Body of pancreas (tissue), 4 donors: ENCODE measurements at places on chromosomes 7 and 10. TPM values are rescaled to one million over a fixed set of nuclear protein-coding genes. Genes with fewer than 3 reads are reported as not detected.

- no peak for DNase-seq
- H3K36me3 ChIP-seq: no peaks in the 10 kb centered on the region
- H3K27me3 ChIP-seq: no peaks in the 10 kb centered on the region
- no peak overlapping the region for H3K27ac ChIP-seq
- H3K4me3 ChIP-seq: no peak overlapping the region
These were observed 76.0 kb upstream of the NPTX2 start for GRCh38 chr7:98541101-98541500.

DNA sequence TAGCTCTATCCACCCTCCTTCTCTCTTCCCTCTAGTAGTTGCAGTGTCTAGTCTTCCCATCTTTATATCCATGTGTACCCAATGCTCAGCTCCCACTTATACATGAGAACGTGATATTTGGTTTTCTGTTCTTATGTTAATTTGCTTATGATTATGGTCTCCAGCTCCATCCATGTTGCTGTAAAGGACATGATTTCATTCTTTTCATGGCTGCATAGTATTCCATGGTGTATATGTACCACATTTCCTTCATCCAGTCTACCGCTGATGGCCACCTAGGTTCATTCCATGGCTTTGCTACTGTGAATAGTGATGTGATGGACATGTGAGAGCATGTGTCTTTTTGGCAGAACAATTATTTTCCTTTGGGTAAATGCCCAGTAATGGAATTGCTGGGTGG is 6.5 kb downstream of the PRSS2 start:
- H3K27me3 ChIP-seq: no peaks in the 10 kb centered on the region
- peaks cover 21% of the 10 kb centered on the region for H3K4me1 ChIP-seq
- H3K4me3 ChIP-seq: no peak overlapping the region
- no peaks in the 10 kb centered on the region for H3K36me3 ChIP-seq
- DNase-seq: no peak

The TMEM273 gene
- 4.3 TPM for total RNA-seq

The SPDYE1 gene
- total RNA-seq: not detected

- DNase-seq: no peak
- H3K4me1 ChIP-seq: no peaks in the 10 kb centered on the region
- H3K27me3 ChIP-seq: no peaks in the 10 kb centered on the region
- no peaks in the 10 kb centered on the region for H3K36me3 ChIP-seq
- H3K27ac ChIP-seq: no peak overlapping the region
- H3K4me3 ChIP-seq: no peak overlapping the region
These were observed 7.5 kb upstream of the DNAJC1 start for GRCh38 chr10:22010973-22011408.

The ZNF425 gene
- total RNA-seq: 0.33 TPM

- H3K27ac ChIP-seq: no peak overlapping the region
- no peak overlapping the region for H3K4me3 ChIP-seq
- H3K4me1 ChIP-seq: no peaks in the 10 kb centered on the region
- H3K27me3 ChIP-seq: no peaks in the 10 kb centered on the region
These were observed 451.3 kb downstream of the GPAM start for GRCh38 chr10:111732166-111732785.

DNA sequence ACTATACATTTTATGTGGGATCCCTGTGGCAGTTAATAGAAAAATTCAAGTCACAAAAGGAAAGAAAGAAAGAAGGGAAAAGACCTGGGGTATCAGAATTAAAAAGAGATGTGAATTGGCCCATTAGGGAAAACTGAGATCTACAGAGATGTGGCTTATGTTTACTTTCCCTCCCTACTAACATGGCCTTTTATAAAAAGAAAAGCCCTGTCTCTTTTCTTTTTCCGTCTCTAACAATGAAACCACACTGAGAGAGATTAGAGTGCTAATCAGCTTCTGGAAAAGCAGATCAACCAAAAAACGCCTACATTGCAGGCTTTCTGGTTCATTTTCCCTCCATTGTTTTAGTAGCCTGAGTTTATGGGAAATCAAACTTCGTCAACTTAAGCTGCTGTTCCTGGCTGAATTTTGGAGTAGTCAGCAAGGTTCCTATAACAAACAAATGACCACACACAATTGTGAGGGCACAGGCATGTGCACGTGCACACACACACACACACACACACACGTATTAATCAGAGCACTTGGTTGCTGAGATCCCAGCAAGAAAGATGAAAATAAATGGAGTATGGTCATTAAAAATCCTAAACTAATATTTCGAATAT is 235.1 kb downstream of the SORCS1 start:
- no peak overlapping the region for H3K27ac ChIP-seq
- H3K36me3 ChIP-seq: no peaks in the 10 kb centered on the region

The IKZF1 gene
- total RNA-seq: 16.5 TPM

GRCh38 chr7:2851497-2851896 is 7.4 kb upstream of the GNA12 start:
- DNase-seq: no peak
- no peak overlapping the region for H3K27ac ChIP-seq
- H3K27me3 ChIP-seq: no peaks in the 10 kb centered on the region

DNA sequence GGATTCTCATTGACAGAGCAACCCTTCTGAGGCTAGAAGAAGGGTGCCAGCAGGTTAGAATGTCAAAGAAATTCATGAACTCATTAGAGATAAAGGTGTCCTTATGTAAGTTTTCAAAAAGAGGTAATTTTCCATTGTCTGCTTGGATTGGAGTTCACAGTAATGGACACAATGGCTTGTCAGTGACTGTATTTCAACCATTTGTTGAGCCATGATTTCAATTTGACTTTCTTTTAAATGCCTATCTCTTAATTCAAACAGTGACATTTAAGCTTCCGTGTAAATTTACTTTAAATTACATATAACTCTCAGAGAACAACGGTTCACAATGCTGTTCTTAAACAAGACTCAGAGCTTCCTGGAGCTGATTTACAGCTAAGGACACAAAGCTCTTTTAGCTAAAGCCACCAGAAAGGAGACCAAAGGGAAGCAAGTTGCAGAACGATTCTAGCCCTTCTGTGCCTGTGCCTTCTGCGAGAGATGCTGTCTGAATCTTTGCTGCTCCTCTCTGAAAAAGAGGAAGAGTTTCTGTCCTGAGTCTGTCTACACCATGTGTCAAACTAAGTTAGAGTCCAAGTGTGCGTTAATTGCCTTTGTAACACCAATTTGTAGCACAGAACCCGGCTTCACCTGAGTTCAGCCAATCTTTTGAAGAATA is 42.2 kb upstream of the PFKP start:
- H3K27me3 ChIP-seq: peaks cover 4% of the 10 kb centered on the region
- no peaks in the 10 kb centered on the region for H3K36me3 ChIP-seq
- no peak overlapping the region for H3K4me3 ChIP-seq
- H3K4me1 ChIP-seq: no peaks in the 10 kb centered on the region

- no peaks in the 10 kb centered on the region for H3K36me3 ChIP-seq
- H3K27ac ChIP-seq: no peak overlapping the region
- no peak overlapping the region for H3K4me3 ChIP-seq
- H3K27me3 ChIP-seq: no peaks in the 10 kb centered on the region
- peaks cover 18% of the 10 kb centered on the region for H3K4me1 ChIP-seq
- DNase-seq: no peak
These were observed 33.4 kb downstream of the FAM241B start for GRCh38 chr10:69663369-69663947.

DNA sequence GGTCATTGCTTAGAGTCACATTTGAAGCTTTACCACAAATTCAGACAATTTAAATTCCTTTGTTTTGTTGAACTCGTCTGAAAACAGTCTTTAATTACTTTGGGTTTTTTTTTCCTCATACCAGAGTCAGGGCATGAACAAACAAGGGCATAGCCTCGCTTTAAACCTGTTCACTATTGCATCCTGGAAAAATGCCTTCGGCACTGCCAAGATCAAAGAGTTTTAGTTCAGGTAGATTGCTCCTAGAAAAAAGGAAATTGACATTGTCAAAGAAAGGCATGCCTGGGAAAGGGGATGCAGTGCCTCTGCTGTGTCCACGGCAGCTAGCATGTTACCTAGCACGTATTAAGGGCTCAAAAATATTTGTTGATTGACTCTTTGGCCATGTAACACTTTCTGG is 235.1 kb downstream of the ARHGAP21 start:
- H3K27ac ChIP-seq: peak overlapping the region; percentile 43
- H3K27me3 ChIP-seq: no peaks in the 10 kb centered on the region
- no peak overlapping the region for H3K4me3 ChIP-seq
- H3K36me3 ChIP-seq: no peaks in the 10 kb centered on the region
- H3K4me1 ChIP-seq: peaks cover 9% of the 10 kb centered on the region

- DNase-seq: peak; percentile 24
- H3K4me1 ChIP-seq: peaks cover 19% of the 10 kb centered on the region
- H3K27ac ChIP-seq: peak overlapping the region; percentile 27
- H3K4me3 ChIP-seq: no peak overlapping the region
These were observed 63.5 kb downstream of the PIK3AP1 start for GRCh38 chr10:96656839-96657238.

DNA sequence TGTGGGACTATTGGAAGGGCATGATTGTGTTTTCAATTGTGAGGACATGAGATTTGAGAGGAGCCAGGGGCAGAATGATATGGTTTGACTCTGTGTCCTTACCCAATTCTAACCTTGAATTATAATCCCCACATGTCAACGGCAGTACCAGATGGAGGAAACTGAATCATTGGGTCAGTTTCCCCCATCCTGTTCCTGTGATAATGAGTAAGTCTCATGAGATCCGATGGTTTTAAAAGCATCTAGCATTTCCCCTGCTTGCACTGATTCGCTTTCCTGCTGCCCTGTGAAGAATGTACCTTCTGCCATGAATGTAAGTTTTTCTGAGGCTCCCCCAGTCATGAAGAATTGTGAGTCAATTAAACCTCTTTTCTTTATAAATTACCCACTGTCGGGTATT is 1367.1 kb downstream of the XPNPEP1 start:
- no peak overlapping the region for H3K27ac ChIP-seq
- no peaks in the 10 kb centered on the region for H3K36me3 ChIP-seq
- H3K27me3 ChIP-seq: no peaks in the 10 kb centered on the region
- H3K4me1 ChIP-seq: no peaks in the 10 kb centered on the region
- H3K4me3 ChIP-seq: no peak overlapping the region
- DNase-seq: no peak

The UCN3 gene
- total RNA-seq: 1.0 TPM

The SPDYE6 gene
- total RNA-seq: not detected

The C10orf53 gene
- not detected for total RNA-seq

DNA sequence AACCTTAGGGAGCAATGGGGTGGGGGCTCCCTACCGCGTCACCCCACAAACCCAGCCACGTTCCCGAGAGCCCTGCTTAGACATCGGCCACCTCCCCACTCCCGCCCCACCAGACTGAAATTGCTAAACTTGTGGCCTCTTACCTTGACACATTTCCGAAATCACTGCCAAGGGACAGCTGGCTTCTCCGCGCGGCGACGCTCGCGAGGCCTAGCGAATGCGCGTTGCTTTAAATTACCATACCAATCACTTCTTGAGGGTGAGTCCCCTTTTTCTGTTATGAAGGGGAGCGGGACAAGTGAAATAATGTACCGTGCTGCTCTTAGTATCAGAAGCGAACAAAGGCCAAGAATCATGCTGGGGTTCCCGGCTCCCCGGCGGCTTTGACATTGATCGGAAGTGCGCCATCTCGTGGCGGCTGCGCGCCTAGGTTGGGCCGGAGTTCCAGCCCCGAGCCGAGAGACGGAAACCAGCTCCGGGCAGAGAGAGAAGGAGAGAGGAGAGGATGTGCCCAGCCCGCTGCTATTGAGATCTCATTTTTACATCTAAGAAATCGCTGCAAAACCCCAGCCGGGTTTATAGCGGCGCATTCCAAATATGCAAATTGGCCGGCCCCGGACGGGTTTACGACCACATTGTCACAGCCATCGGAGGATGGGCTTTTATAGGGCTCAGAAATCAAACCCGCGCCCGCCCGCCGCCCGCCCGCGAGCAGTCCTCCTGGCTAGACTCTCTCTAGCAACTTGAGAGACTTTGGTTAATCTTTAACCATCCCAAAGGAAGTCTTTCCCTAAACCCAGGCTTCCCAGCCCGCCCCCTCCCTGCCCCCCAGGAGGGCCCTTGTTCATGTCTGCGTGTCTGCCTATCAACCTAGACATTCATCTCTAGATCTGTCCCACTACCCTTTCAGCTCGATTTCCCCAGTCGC is 5.3 kb downstream of the HOXA11 start:
- no peak overlapping the region for H3K27ac ChIP-seq
- H3K36me3 ChIP-seq: no peaks in the 10 kb centered on the region
- peak; percentile 41 for DNase-seq
- no peak overlapping the region for H3K4me3 ChIP-seq
- peaks cover 32% of the 10 kb centered on the region for H3K4me1 ChIP-seq

DNA sequence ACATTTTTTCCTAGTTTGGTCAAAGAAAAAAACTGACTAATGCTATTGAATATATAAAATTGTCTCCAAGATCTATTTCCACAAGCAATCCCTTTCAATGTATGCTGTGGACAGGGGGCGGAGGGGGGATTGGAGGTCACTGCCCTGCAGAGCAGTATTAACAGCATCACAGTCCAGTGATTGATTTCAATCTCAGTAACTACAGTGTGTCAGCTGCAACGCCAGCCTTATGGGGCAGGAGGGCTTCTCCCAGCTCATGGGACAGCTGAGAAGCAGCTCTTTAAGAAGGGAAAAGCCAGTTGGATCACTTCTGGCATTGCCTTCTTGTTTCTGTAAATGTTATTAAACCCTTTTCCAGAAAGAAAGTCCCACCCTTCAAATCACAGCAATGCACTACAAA is 65.0 kb downstream of the RAPGEF5 start:
- DNase-seq: no peak
- peaks cover 21% of the 10 kb centered on the region for H3K4me1 ChIP-seq
- H3K36me3 ChIP-seq: no peaks in the 10 kb centered on the region

The AGAP6 gene
- total RNA-seq: 16.9 TPM

The RNF32 gene
- 0.26 TPM for total RNA-seq

The FKBP6 gene
- not detected for total RNA-seq

GRCh38 chr10:46557319-46558121 is 1.1 kb upstream of the GPRIN2 start:
- H3K4me1 ChIP-seq: peaks cover 13% of the 10 kb centered on the region
- peak; percentile 2 for DNase-seq
- no peaks in the 10 kb centered on the region for H3K36me3 ChIP-seq
- no peaks in the 10 kb centered on the region for H3K27me3 ChIP-seq

The OR2A1 gene
- not detected for total RNA-seq

DNA sequence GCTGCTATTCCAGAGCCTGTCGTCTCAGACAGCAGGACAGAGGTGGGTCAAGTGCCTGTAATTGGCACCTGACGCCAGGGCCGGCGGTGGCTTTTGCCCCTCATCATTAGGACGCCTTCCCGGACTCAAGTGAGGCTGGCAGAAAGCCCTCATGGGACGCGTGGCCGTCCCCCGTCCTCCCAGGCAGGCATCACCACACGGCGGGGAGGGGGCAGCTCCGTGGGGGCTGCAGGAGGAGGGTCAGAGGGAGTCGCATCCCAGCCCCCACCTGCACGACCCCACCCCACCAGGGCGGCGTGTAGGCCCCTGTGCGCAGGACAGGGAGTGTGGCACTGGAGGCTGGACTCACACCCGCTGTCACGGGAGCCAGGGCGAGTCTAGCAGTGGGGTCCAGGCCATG is 16.3 kb downstream of the CFAP46 start:
- no peaks in the 10 kb centered on the region for H3K27me3 ChIP-seq
- no peaks in the 10 kb centered on the region for H3K36me3 ChIP-seq
- H3K4me1 ChIP-seq: no peaks in the 10 kb centered on the region
- no peak overlapping the region for H3K27ac ChIP-seq

The CXCL12 gene
- total RNA-seq: 93.7 TPM

The PWWP2B gene
- 31.9 TPM for total RNA-seq

GRCh38 chr7:130270947-130271800 is 4.5 kb downstream of the CPA2 start:
- H3K36me3 ChIP-seq: no peaks in the 10 kb centered on the region
- H3K4me3 ChIP-seq: no peak overlapping the region
- peak; percentile 87 for DNase-seq
- no peaks in the 10 kb centered on the region for H3K27me3 ChIP-seq
- H3K4me1 ChIP-seq: peaks cover 58% of the 10 kb centered on the region
- H3K27ac ChIP-seq: peak overlapping the region; percentile 94

GRCh38 chr10:108410236-108410635 is 1245.7 kb upstream of the SORCS1 start:
- H3K4me3 ChIP-seq: no peak overlapping the region
- H3K27ac ChIP-seq: no peak overlapping the region
- no peak for DNase-seq
- H3K36me3 ChIP-seq: no peaks in the 10 kb centered on the region
